AG09309 (cell line): ENCODE measurements at places on chromosomes 5 and 9.

DNA sequence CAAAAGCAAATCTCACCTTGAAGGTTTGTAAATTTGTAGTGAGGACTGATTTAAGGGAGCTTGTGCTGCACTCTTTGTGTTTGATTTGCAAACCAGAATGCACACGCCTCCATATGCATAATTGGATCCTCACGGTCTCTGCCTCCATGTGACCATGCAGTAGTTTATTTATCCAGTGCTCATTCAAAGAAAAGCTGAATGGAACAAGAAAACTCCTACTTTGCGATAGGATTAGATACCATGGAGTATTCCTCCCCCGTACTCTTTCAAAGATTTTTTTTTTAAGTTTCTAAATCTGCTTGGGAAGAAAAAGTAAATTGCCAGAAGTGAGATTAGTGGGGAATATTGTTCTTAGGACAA lies 290.4 kb upstream of the TUT7 start:
- no peak for DNase-seq

GRCh38 chr5:42620579-42621216 lies 135.9 kb upstream of the CCDC152 start:
- DNase-seq = no peak

DNA sequence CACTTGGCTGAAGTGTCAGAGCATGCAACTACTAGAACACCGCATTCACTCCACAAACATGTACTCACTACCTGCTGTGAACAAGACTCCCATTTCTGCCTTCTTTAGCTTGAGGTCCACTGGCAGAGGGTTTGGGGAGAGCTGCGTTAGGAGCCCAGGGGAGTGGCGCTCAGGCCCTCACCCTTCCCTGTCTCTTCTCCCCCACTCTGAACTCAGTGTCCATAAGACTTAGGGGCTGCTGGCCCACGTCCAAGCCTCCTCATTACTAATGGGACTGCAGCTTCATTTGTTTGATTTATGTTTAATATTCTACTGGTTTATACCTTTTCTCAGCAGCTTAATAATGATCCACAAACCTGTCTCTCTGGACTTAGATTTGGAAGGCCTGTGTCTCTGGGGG lies 70.9 kb downstream of the HSPA4 start:
- no peak for DNase-seq

DNA sequence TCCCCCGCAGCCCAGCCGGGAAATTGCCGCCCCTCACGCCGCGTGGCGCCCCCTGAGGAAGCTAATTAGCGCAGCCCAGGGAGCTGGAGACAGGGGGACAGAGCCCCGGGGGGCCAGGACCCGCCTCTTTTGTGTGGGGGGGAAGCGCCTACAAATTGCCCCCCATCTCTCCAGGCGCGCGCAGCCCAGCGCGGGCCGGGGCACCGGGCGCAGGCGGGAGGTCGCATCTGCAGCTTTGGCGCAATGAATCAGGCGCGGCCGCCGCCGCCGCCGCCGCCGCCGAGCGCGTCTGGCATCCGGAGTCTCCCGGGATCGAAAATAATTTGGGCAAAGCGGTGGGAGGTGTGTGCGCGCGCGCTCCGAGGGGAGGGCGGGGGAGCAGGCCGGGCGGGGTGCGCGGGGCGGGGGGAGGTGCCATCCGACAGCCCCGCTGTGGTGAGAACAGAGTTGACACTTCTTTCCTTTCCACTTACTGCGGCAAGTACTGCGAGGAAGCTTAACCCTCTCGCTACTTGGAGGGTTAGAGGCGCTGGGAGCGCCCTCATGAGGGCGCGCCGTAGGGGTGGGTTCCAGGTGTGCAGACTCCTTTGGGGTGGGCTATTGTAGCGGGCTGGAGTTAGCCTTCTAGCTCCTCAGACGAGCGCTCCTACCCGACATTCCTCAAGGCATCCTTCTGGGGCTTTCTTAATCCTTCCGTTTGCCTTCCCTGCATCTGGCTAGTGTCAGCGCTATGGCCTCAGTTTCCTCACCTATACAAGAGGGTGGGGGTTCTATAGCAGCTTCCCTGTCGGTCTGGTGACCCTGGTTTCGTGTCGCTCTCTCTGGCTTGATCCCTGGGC lies 63.1 kb downstream of the CXXC5 start:
- DNase-seq = no peak

- DNase-seq = no peak
Measured at GRCh38 chr5:174796711-174797192, 72.4 kb downstream of the MSX2 start.
